ENCODE measurements at places on chromosomes 6 and 20. TPM values are rescaled to one million over a fixed set of nuclear protein-coding genes. Genes with fewer than 3 reads are reported as not detected.
A peak's percentile ranks its signal among the peaks of the same experiment; 100 is the strongest.

DNA sequence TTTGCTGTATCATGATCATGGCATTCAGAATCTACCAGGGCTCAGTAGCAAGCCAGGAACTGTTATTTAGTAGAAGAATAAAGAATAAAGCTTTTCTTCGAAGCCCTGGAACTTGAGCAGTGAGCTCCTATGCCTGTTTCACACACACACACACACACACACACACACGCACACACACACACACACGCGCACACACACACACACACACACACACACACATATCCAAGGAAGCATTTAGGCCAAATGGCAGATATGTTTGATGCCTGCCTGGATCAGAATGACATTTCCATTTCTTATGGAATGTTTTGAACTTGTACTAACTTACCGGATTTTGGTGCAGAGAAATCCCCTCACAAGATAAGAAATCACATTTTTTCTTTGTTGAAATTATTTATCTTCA lies 35.5 kb downstream of the RPP21 start:
- H3K4me3 ChIP-seq = no peak overlapping the region
- peaks cover 67% of the 10 kb centered on the region for H3K27me3 ChIP-seq
- no peaks in the 10 kb centered on the region for H3K4me1 ChIP-seq

DNA sequence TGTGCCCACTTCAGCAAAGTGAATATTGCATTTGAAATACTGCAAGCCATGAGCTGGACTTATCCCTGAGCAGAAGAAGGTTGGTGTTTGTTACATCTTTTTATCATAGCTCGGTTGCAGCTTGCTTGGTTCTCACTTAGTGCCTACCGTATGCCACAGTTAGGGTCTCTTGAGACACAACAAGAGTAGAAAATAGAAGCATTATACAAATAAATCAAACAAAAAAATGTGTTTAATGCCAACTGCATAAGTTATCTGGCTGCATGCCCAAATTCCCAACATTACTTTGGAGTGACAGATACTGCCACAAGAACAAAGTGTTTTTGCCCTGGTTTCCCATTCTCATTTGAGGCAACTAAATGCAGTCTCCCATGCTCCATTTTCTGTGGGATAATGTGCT lies 53.9 kb upstream of the LAMP5 start:
- no peaks in the 10 kb centered on the region for H3K27me3 ChIP-seq
- peak overlapping the region; percentile 73 for H3K27ac ChIP-seq
- H3K36me3 ChIP-seq = peaks cover 28% of the 10 kb centered on the region
- H3K4me3 ChIP-seq = no peak overlapping the region
- no peak for DNase-seq

DNA sequence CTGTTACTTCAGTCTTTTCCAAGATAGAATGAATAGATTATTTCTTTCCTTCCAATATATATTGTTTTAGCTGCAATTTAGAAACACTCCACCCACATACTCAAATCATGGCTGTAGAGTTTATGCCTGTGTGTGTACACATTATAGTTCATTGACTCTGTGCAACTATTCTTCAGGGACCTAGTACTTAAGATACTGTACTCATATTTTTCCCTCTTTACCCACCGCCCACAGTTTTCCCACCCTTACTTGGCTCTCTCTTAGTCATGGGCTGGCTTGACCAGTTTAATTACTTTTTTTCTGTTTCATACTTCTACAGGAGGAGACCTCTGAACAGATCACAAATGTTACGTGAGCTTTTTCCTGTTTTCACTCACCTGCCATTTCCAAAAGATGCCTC lies 30.4 kb downstream of the C6orf89 start:
- H3K36me3 ChIP-seq = peaks cover 20% of the 10 kb centered on the region
- peak overlapping the region; percentile 91 for H3K27ac ChIP-seq
- no peak for DNase-seq

The TBC1D32 gene
- total RNA-seq = 8.9 TPM
